ENCODE measurements at places on chromosomes 2 and 18.

GRCh38 chr2:46735108-46735691 is 180.4 kb downstream of the MCFD2 start:
- DNase-seq, result no peak

GRCh38 chr2:6955511-6956136 is 38.4 kb downstream of the RNF144A start:
- no peak for DNase-seq

- DNase-seq, result no peak
Observed at GRCh38 chr2:241813644-241814392, 4.8 kb downstream of the NEU4 start.

GRCh38 chr2:224094413-224094812 is 55.3 kb upstream of the SERPINE2 start:
- DNase-seq, result no peak

DNA sequence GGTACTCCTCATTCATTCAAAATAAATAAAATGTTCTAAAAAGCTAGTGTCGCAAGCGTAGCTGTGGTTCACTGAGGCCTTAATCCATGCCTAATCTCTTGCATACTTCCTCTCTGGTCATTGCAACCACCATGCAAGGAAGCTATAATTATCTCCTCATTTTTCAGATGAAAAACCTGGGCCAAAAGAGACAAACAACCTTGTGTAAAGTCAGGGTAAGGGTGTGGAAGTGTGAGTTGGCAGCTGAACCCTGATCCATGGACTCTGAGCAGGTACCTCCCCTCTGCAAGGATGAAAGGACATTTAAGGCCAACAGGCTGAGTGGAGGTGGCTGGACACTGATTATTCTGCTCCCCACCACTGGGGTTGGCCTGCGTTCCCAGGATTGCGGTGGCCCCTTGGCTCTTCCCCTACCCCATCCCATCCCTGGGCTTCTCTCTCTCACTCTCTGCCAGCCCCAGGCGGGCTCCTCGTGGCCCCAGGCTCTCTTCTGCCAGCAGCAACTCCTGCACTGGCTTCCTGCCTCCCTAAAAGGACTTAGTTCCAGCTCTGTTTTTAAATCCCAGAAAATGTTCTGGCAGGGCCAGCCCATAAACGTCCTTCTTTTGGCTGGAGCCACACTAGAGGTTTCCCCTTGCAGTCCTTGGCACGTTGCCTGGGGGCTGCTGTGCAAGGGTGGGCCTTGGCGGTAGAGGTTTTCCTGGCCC is 72.0 kb upstream of the AFF3 start:
- peak; percentile 58 for DNase-seq

- DNase-seq, result no peak
Observed at GRCh38 chr2:48048476-48049171, 142.3 kb upstream of the FBXO11 start.
